ENCODE measurements at places on chromosomes 4 and X.

DNA sequence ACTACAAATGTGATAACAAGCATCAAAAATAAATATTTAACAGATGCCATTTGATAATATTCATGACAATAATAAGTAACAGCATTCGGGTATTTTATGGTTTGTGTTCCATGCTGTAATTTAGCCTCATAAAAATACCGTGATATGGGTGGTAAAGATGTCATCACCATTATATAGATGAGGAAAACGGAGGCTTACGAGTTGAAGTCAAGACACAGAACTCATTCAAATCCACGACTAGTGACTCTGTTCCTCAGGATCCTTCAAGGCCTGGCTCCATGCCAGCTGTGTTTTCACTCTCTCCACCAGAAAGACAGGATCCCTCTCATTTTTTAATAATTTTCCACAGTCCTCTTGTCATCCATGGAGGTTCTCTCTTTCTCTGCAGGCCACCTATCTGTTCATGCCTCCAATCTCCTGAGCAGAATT lies 94.5 kb downstream of the APBB2 start:
- no peak for DNase-seq

DNA sequence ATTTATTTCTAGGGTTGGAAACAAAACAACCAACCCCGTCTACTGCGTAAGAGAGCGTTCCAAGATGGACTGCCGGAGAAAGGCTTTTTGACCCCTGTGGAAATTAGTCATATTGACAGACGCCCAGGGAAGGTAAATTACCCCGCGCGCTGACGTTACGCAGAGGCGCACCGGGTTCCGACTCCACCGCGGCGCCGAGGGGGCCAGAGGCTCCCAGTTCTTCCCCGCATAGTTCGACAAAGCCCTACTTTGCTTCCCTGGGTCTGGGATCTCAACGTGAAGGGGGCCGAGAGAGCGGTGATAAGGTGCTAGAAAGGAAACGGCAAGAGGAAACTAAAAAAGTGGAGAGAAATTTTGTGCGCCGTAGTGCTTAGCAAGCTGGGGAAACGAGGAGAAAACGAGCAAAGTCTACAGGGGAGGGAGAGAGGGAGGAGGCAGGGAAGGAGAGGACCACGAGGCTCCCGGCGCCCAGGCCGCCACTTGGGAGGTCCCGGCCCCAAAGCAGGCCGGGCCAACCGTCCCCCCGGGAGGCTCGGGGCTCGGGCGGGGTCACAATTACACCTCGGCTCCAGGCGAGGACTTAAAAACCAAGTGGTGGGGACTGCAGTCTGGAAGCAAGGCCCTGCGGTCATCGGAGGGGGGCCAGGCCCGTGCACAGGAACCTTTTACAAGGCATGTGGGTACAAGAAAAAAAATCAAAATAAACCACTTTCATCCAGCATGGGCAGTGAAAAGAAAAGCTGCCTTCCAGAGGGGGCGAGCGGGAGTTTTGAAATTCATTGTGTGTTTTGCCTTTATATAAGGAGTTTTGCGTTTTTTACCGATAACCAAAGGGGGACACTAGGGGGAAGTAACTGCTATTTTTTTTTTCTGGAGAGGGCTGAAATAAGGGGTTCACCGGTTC lies 13.2 kb downstream of the HAND2 start:
- no peak for DNase-seq

- no peak for DNase-seq
These were observed 511.5 kb downstream of the GLUD2 start for GRCh38 chrX:121558886-121559285.

GRCh38 chr4:35216636-35217035 lies 1027.7 kb downstream of the ARAP2 start:
- DNase-seq, result no peak

- peak; percentile 65 for DNase-seq
These were observed 48.9 kb upstream of the AADAT start for GRCh38 chr4:170138580-170139194.

DNA sequence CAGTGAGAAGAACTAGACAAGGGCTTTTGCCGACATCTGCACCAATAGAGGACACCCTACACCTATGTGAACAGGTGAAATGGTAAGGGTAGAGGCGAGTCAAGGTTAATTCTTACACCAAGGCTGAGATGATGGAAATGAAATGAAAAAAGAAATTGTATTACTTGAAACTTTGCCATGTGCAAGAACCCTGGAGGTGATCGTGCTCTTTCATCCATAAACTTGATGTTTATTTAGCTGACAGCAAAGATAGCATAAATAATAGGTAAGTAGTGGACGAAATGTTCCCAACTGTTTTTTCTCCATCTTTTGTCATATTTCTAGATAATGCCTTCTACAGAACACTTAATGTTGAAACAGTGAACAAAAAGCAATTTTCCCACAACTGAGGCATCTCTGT lies 162.5 kb downstream of the BANK1 start:
- no peak for DNase-seq

- no peak for DNase-seq
These were observed 20.4 kb downstream of the DOK7 start for GRCh38 chr4:3483471-3483921.

- no peak for DNase-seq
These were observed 4.5 kb downstream of the SNX25 start for GRCh38 chr4:185213877-185214276.

- DNase-seq, result no peak
These were observed 5.9 kb upstream of the HPGD start for GRCh38 chr4:174528226-174528625.

DNA sequence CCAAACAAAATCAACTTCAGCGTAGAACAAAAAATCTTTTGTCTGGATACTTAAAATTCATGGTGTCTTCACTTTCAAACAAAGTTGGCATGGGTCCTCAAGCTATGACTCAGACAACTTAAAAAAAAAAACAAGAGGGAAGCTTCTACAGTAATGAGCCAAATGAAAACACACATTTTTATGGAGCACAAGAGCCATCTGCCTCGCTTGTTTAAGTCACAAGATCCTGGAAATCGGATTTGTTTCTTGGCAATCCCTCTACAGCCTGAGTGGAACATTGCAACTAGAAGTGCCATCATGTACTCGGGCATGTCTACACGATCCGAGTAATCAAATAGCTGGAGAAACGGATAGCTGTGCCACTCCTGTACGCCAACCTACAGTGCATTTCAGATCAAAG lies 22.6 kb downstream of the LAMP2 start:
- DNase-seq, result peak; percentile 9

DNA sequence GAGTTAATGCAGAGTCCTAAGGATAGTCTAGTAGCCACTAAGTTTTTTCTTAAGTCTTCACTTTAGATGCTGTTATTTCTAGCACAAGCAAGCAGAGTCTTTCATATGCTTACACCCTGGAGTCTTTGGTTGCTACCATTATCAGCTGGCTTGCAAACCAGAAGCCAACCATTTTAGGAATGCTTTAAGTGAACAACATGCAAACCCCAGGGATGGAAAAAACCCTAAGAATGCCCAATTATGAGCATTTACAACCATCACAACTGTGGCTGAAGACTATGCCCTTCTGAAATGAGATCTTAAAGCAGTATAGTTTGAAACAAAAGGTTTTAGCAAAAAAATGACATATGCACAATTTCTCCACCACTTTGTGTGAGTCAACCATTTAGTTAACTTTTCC lies 6.6 kb downstream of the MID1IP1 start:
- peak; percentile 18 for DNase-seq

Measured in hematopoietic multipotent progenitor cell treated with erythropoietin and hydrocortisone succinate and interleukin-3 and kit ligand, for 17 days (in vitro differentiated cells).